Activated T-cell treated with anti-CD3 and anti-CD28 coated beads for 48 hours (primary cell): ENCODE measurements at places on chromosomes 6 and 20.

GRCh38 chr6:167141667-167142432 lies 15.9 kb downstream of the GPR31 start:
- DNase-seq: peak; percentile 41

- no peak for DNase-seq
These were observed 133.4 kb downstream of the MYB start for GRCh38 chr6:135314543-135314942.

DNA sequence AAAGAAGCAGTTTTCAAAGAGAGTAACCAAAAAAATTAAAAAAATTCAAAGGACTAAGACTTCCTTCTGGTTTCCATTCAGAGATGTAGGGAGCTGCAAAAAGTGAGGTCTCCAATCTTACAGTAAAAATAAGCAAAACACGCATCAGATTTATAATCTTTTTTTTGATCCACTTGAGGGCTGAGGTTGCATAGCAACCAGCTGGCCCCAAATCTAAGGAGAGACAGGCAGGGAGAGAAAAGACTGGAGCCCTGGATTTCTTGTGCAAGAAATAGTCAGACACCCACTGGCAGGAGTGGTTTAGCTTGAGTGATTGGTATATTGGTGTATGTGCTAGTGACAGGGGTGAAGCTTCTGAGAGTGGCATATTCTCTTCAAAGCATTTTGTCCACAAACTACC lies 135.9 kb upstream of the FUT9 start:
- DNase-seq: no peak

DNA sequence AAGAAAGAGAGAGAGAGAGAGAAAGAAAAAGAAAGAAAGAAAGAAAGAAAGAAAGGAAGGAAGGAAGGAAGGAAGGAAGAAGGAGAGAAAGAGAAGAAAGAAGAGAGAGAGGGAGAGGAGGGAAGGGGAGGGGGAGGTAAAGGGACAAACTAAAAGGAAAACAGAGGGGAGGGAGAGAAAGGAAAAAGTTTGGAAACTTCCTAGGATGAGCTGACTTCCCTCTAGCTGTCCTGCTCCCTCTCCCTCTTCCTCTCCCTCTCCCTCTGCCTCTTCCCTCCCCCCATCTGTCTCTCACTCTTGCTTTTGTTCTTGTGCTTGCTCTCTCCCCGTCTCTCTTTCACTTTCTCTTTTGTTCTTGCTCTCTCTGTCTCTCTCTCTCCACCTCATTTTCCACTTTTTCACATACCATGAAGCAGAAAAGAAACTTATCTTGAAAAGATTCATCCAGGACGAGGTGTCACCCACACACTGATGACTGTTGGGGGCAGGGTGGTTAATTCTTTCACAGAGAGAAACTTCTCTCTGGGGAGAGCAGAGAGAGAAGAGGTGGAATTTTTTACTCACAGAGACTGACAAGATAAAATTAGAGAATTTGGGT lies 56.4 kb upstream of the DUSP22 start:
- DNase-seq: no peak
